Activated T-helper 2 cell treated with anti-CD3 and anti-CD28 coated beads, Interferon-gamma antibody, Interleukin-2, Interleukin-4, amounts not matched to agents 10 μg/mL and 5 μg/mL and 100 μg/mL, durations not matched to agents 14 hours and 24 hours and 36 hours (primary cell): ENCODE measurements at places on chromosomes 6 and 20.

GRCh38 chr6:132978685-132979084 lies 164.3 kb downstream of the RPS12 start:
- no peak for DNase-seq

DNA sequence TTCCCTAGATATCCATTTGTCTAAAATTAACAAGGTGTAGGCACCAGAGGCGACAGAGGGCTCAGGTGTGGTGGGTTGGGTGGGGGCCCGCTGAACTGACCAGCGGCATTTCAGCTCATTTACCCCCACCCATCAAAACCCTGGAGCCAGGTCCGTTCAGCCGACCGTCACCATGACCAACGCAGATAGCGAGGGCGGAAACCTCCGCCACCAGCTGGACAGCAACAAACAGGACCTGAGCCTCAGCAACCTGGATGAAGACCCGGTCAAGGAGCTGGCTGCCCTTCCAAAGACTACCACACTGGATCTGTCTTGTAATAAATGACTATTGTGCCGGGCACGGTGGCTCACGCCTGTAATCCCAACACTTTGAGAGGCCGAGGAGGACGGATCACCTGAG lies 120.8 kb upstream of the LGSN start:
- no peak for DNase-seq

- no peak for DNase-seq
These were observed 13.7 kb upstream of the BTN1A1 start for GRCh38 chr6:26486358-26486757.

DNA sequence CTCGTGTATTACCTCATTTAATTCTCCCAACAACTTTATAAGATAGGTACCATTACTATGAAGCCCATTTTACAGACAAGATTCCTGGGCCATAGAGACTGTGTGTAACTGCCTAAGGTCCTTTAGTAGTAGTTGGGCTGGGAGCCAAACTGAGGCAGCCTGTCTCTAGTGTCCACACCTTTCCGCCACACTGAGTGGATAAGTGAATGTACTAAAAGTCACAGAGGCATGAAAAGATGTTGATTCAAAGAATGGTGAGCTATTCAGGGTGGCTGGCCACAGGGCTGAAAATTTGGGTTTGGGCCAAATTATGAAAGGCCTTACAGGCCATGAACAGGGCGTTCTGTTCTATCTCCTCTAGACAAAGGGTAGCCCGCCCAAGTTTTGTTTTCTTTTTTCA lies 11.0 kb downstream of the CD24 start:
- DNase-seq, result no peak

- DNase-seq, result no peak
These were observed 123.8 kb upstream of the NAA20 start for GRCh38 chr20:19893356-19893755.

GRCh38 chr6:147678253-147678652 lies 169.8 kb downstream of the SAMD5 start:
- DNase-seq, result no peak

GRCh38 chr20:49457444-49457843 lies 25.0 kb downstream of the KCNB1 start:
- DNase-seq, result no peak
